ENCODE measurements at places on chromosomes 5 and 9. TPM values are rescaled to one million over a fixed set of nuclear protein-coding genes. Genes with fewer than 3 reads are reported as not detected.
A peak's percentile ranks its signal among the peaks of the same experiment; 100 is the strongest.

DNA sequence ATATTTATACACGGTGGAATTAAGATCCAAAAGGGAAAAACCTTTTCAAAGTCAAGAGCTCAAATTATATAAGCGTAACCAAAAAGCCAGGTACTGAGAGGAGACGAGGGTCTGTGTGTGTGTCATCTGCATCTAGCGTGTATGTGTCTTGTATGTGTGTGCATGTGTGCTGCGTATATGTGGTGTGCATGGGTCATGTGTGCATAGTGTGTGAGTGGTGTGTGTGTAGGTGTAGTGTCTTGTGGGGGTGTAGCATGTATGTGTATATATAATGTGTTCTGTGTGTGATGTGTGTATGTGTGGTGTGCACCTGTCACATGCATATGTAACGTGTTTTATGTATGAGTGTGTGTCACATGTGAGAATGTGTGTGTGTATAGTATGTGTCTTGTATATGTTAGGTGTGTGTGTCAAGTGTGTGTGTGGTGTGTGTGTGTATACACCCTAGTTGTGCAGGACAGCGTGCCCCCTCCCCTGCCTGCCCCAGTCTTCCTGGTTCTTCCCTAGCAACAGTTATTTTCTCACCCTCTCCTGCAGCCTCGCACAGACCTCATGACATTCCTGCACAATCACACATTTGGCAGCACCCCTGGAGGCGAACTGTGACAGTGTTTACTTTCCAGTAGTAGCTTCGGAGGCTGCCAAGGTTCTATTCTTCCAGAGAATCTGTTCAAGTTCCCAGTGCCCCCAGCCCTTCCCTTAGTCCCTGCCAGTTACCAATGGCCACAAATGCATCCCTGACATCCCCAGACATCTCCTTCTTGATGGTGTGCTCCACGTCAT lies 27.1 kb upstream of the TNIP1 start:
- no peak overlapping the region for H3K4me3 ChIP-seq
- DNase-seq, result no peak
- H3K36me3 ChIP-seq, result peaks cover 13% of the 10 kb centered on the region
- H3K4me1 ChIP-seq, result no peaks in the 10 kb centered on the region
- no peak overlapping the region for H3K27ac ChIP-seq
- H3K27me3 ChIP-seq, result no peaks in the 10 kb centered on the region

Gene IFNA2
- not detected for total RNA-seq

DNA sequence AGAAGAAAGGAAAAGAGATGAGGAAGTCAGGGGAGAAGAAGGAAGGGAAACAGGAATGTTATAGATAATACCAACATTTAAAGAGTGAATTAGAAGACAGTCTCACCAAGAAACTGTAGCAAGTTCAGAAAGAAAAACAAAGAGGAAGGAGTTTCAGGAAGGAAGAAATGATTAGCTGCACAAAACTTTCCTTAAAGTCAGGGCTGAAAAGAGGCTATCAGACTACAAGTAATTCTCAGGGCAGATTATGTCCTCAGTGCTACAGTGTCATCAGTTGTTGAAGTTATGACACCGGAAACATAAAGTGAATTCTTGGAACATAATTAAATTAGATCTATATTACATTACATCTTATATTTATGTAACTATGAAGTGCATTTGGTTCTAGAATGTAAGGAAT lies 226.9 kb downstream of the ARRDC3 start:
- no peak overlapping the region for H3K27ac ChIP-seq
- no peak overlapping the region for H3K4me3 ChIP-seq
- no peak for DNase-seq

Gene CATSPER3
- total RNA-seq, result 0.79 TPM

Gene TLR4
- 0.05 TPM for total RNA-seq

DNA sequence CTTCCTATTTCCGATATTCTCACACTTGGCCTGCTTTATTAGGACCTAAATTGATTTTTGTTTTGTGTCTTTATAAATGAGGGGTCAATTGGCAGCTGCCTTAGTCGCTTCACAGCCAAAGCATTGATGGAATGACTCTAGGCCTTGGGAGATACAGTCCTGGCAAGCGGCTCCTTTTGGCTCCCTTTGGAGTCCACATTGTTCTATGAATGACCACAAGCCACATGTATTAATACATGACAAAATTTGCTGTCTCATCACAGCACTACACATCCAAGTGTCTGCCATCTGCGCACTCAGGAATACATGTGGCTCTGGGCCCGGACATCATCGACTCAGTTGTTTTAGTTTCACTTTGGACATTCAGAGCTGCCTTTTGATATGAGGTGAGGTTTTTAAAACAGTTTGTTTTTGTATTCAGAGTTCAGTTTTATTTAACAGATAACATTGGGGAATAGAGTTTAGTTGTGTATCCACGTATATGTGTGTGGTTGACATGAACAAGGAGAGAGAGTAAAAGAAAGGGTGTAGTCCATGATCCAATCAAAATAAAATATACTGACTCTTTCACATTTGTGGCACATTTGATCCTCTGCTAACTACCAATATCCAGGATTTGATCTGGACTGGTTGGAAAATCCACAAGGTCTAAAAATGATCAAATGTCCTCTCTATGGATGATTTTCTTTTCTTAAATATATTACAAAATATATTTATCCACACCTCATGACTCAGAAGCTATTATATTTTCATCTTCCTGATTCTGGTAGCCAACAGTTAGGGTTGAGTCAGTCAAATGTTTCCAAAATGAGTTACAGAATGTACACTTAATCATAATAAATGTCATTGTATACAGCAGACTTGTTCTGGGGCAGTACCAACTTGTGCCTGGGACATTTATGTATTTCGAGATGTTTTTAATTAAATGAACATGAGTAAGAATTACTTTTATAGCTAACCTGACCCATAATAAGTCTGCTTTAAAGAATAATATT lies 114.0 kb upstream of the MTAP start:
- no peaks in the 10 kb centered on the region for H3K36me3 ChIP-seq
- peaks cover 12% of the 10 kb centered on the region for H3K27me3 ChIP-seq
- peaks cover 46% of the 10 kb centered on the region for H3K4me1 ChIP-seq
- DNase-seq, result no peak
- H3K27ac ChIP-seq, result no peak overlapping the region

- H3K4me3 ChIP-seq, result no peak overlapping the region
- DNase-seq, result no peak
- H3K4me1 ChIP-seq, result peaks cover 30% of the 10 kb centered on the region
- no peak overlapping the region for H3K27ac ChIP-seq
- H3K27me3 ChIP-seq, result no peaks in the 10 kb centered on the region
- H3K36me3 ChIP-seq, result peaks cover 7% of the 10 kb centered on the region
Measured at GRCh38 chr9:20197976-20198685, 409.3 kb upstream of the SLC24A2 start.

GRCh38 chr9:78397045-78397444 lies 100.1 kb downstream of the PSAT1 start:
- H3K27me3 ChIP-seq, result no peaks in the 10 kb centered on the region
- H3K4me1 ChIP-seq, result no peaks in the 10 kb centered on the region
- no peak overlapping the region for H3K4me3 ChIP-seq
- DNase-seq, result no peak
- no peak overlapping the region for H3K27ac ChIP-seq

DNA sequence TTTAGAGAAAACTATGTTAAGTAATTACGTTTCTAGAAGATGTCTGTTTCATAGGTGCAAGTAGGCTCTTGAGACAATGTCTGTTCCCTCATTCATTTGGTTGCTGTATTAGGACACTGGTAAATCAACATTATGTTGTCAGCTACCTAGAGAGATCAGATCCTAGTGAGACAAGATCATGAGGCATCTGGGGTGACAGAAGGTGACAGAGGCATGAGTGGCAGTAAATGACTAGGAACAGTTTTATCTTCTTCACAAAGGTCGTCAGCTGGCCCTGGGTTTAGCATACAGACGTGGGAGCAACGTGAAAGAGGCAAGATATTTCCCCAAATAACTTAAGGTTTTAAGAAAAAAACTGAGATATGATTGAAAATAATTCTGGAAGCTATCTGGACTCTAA lies 1926.3 kb upstream of the WWC1 start:
- no peak overlapping the region for H3K4me3 ChIP-seq
- no peak for DNase-seq
- no peaks in the 10 kb centered on the region for H3K27me3 ChIP-seq
- no peaks in the 10 kb centered on the region for H3K36me3 ChIP-seq
- no peaks in the 10 kb centered on the region for H3K4me1 ChIP-seq

GRCh38 chr9:131095666-131096268 lies 564 bp upstream of the AIF1L start:
- peaks cover 11% of the 10 kb centered on the region for H3K4me1 ChIP-seq
- peaks cover 32% of the 10 kb centered on the region for H3K27me3 ChIP-seq
- H3K4me3 ChIP-seq, result peak overlapping the region; percentile 68
- H3K36me3 ChIP-seq, result no peaks in the 10 kb centered on the region
- no peak overlapping the region for H3K27ac ChIP-seq

GRCh38 chr9:7910426-7911020 lies 110.9 kb upstream of the DMAC1 start:
- DNase-seq, result no peak
- H3K4me3 ChIP-seq, result no peak overlapping the region
- peaks cover 12% of the 10 kb centered on the region for H3K4me1 ChIP-seq

Data from activated T-cell treated with anti-CD3 and anti-CD28 coated beads, Interleukin-2, amount 50 U/mL, for 72 hours (primary cell).